ENCODE measurements at places on chromosomes 5 and 9.

DNA sequence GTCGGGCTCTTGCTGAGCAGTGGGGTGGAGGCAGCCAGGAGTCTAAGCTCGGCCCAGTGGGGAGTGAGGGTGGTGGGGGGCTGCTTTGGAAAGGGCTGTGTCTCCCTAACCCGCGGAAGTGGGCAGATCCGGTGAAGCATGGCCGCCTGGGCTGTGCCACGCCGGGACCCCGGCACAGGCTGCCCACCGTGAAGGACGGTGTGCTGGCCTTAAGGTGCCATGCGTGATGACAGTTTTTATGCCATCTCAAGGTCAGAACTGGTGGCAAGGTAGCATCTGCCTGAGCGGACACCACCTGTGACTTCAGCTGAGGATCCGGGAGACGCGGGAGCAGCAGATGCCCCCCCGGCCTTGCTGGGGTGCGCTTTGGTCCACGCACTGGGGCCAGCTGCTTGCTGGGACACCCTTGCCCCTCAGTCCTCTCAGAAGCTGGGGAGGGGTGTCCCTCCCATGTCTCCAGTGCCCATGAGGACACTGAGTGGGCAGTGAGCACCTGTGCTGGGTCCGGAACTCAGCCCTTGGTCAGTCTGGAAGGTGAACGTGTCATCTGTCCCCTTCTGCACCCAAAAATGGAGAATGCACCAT is 53.9 kb downstream of the AHRR start:
- peak; percentile 71 for DNase-seq

DNA sequence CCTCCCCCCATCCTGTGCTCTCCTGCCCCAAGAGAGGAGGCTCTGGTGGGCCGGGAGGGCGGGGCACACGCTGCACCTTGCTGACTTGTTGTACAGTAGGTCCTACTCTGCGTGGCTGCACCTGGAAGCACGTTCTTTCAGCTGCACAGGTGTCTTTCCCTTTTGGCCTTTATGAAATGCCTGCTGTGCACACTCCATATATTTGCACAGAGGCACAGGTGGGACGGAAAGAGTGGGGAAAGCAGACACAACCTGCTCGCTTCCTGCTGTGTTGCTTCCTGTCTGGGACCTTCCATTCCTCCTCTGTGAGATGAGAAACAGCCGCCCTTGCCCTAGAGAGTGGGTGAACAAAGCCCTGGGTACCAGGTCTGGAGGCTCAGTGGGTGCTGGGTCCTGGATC is 4.8 kb downstream of the USP20 start:
- DNase-seq: no peak

GRCh38 chr5:476102-476813 is 33.3 kb downstream of the EXOC3 start:
- peak; percentile 71 for DNase-seq

GRCh38 chr9:136650648-136651047 is 12.1 kb upstream of the EGFL7 start:
- DNase-seq: no peak

DNA sequence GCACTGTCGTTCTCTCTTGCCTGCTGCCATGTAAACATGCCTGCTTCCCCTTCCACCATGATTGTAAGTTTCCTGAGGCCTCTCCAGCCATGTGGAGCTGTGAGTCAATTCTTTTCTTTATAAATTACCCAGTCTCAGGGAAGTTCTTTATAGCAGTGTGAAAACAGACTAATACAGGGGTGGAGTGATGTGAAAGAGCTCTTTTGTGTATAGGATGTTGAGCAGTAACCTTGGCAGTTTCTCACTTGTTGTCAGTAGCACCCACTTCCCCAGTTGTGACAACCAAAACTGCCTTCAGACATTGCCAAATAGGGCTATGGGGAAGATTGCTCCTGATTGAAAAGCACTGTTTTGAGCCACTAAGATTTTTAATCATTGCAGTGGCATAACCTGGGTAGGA is 552.2 kb upstream of the ZNF462 start:
- no peak for DNase-seq

DNA sequence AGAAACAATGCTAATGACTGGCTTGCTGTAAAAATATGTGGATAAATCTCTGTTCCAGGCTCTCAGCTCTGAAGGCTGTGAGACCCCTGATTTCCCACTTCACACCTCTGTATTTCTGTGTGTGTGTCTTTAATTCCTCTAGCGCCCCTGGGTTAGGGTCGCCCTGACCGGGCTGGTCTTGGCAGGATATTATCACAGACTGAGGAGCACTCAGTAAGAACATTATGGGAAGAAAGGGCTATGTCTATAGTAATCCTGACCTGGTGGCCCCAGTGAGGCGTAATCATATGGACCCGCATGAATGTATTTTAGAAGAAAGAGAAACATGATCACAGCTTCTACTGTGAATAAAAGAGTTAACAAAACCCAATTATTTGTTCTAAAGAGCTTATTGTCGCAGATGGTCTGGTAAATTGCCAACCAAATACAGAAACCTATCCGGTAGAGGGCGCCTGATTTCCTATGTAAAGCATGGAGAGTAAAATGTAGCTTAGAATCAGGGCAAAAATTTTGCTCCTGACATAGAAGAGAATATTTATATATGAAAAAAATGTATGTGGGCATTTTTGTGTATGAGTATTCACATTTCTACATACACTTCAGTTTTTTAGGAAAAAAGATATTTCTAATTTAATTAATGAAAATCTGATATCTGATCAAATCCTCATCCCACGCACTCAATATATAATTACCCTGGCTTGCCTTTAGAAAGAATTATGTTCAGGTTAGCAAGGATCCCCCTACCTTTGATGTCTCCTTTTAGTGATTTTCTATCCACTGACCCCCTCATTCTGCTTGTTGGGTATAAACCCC is 5.8 kb upstream of the IFNA1 start:
- no peak for DNase-seq

DNA sequence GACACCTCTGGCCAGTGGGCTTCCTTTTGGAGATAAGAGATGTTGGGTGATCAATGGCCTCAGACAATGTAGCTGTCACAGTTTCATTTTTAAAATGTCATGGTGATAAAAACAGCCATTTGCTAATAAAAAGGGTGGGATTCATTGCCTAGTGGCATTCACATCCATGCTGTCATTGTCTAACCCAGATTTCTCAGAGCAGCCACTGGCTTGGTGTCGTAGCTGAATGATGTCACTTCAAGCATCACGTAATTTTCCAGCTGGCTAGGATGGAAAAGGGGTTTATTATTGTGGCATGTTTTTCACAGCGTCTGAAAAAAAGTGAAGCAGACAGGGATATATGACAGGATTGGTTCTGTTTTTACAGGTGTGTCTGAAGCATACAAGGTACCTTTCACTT is 184.7 kb downstream of the AOPEP start:
- DNase-seq: no peak

DNA sequence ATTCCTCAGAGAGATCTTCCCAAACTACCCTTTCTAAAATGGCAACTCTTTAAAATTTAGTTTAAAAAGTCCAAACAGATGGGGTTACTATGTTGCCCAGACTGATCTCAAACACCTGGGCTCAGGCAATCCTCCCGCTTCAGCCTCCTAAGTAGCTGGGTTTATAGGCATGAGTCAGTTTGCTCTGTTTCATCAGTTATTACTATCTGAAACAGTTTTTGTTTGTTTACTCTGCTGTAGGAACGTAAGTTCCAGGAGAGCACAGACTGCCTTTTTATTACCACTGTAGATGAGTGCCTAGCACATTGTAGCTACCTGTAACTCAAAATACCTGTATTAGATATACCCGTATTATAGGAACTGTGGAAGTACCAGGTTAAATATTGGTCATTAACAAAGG is 89.4 kb downstream of the UHRF2 start:
- DNase-seq: no peak

- DNase-seq: no peak
Measured at GRCh38 chr5:177546258-177546741, 8.1 kb downstream of the FAM193B start.

DNA sequence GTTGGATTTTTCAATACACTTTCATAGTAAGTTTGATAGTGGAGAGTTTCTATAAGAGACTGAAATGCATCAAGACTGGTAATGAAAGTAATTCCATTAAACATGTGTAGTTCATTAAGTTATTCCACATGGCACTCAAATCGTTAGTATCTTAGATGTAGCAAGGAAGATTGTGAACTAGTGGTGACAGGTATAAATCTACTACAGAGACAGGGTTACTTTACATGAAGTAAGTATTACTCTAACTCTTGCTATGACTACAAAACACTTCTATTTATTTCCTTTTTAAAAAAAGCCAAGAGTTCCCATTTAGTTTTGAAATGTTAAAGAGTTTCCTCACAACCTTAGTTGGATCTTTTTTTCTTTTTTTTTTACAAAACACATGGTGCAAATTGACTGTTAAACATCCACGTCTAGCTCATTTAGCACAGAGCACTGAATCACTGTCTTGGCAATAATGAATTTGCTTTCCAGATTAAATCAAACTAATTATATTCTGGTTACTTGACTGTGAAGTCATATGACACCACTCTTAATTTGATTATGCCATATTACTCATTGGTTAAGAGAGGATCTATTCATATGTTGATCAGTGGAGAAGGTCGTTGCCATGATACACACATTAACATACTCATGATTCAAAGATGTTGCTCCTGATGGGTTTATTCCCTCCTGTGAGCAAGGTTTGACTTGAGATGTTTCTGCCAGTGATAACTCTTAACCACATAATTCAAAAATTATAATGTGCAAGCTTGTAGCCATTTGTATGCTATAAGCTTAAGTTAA is 644.8 kb downstream of the EFNA5 start:
- DNase-seq: no peak

DNA sequence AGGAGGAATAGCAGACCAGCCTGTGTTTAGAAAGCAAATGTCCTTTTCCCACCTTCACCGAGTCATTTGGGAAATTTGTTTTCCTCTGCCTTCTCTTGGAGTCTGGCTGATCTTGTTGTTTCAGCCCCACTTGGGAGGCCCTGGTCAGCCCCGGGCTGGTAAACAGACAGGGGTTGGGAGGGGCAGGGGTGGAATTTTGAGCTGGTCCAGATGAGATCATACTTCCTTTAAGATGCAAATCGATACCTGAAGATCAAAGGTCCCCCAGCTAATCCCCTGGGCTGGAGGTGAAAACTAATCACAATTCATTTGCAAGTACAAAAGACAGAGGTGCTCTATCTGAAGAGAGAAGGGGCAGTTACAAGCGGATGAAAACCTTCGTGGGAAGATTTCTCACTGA is 118.4 kb downstream of the PAPPA start:
- DNase-seq: no peak

DNA sequence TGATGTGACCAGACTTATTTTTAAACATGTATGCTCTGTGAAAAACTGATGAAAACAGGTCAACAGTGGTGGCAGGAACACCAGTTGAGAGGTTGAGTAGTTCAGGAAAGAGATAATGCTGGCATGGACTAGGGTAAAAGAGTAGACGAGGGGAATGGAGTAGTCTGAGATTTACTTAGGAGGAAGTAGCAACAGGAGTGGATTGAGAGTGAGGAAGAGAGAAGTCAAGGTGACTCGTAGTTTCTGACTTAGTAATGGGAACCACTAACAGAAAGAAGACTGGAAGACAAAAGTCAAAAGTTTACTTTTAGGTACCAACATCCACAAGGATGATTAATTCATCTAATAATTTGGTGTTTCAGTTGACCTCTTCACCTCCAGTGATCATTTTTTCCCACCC is 3.6 kb downstream of the SRA1 start:
- no peak for DNase-seq

DNA sequence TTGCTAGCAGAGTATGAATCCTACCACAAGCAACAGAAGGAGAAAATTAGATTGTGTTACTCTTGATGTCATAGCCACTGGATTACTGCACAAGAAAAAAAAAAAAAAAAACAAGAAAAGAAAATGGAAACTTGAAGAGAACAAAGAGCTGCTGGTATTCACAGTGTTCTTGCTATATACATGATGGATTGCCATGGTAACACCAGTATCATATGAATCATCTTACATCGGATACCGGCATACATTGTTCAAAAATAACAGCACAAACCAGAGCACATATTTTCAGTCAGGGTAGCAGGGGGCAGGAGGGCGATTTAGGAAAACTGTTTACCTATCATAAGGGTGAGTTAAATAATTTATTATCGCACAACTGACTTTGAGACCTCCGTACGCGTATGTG is 472.9 kb downstream of the PDE4D start:
- DNase-seq: no peak

GRCh38 chr5:176609724-176610434 is at the start of gene GPRIN1:
Gene GPRIN1 (minus strand): TSS chr5:176610156. CDS start chr5:176599834, 10,322 bp downstream.
- DNase-seq: no peak

GRCh38 chr9:107455425-107456135 is 34.0 kb downstream of the KLF4 start:
- no peak for DNase-seq

DNA sequence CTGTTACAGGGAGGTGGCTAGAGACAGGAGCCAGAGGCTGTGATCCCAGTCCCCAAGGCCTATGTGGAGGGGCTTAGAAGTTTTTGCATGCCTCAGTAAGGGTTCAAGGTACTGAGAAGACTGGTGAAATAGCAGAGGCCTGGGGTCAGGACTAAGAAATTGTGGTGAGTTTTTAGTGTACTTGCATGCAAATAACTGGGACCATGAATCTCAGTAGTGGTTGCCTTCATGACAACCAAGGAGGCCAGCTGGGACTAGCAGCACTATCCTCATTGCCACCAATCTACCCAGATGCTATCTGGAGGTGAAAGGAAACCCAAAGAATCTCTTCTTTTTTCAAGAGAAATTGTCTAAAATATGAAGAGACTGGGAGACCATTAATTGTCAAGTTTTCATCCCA is 395.1 kb downstream of the CETN3 start:
- DNase-seq: no peak

DNA sequence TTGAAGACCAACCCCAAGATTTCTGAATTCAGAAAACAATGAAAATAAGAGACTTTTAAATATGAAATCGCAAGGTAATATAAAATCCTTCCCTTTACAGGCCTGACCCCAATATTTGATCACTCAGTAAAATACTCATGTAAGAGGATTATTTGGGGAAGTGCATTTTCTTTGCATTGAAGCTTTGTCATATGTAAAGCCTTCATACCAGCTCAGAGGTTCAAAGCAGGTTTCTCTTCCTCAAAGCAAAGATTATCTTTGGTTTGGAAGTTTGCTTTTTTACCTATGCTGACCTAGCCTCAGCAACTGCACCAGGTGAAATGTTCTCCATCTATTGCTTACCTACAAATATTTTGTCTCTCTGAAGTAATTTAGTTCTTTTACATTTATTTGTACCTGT is 106.5 kb upstream of the PARP8 start:
- DNase-seq: no peak
